ENCODE measurements at places on chromosomes 16 and 17. TPM values are rescaled to one million over a fixed set of nuclear protein-coding genes. Genes with fewer than 3 reads are reported as not detected.
A peak's percentile ranks its signal among the peaks of the same experiment; 100 is the strongest.

- DNase-seq, result no peak
Measured at GRCh38 chr16:27779641-27780164, 229.8 kb downstream of the KATNIP start.

GRCh38 chr16:83728492-83728891 lies 79.3 kb upstream of the HSBP1 start:
- no peak for DNase-seq

DNA sequence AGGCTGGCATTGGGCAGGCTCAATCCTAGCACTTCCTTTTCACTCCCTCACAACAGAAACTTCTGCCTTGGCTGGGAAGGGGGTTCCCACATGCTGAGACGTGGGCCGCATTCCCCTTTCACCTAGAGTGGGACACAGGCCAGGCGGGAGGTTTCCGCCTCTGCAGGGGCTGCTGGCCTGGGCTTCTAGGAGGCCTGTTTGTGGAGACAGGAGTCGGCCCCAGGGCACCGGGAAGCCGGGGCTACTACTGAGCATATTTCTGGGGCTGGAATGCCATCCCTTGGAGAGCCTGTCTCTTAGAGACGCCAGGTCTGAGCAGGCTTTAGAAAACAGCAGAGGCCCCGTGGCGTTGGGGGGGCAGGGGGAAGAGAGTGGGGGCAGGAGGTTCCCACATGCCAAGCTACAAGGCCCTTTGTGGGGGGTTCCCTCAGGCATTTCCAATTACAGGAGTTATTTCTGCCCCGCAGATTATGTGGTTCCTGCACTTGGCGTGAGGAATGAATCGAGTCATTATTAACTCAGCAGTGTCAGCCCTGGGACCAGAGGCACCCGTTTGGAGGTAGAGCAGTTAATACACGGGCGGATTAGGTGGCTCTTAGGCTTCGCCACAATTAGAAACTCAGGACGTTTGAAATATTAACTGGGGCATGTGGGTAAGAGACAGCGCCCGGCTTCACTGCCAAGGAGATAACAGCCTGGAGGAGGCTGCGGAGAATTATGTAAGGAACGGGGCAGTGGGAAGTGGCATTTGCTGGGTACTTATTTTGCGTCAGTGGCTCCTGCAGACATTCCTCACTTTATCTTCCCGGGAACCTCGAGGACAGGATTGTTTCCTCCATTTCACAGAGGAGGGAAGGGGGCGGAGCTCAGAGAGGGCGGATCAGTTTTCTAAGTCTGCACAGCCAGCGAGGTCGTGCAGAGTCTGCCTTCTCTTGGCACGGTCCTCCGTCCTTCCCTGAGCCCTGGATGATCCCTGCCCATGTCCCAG lies 162.5 kb downstream of the MAF start:
- DNase-seq, result no peak

DNA sequence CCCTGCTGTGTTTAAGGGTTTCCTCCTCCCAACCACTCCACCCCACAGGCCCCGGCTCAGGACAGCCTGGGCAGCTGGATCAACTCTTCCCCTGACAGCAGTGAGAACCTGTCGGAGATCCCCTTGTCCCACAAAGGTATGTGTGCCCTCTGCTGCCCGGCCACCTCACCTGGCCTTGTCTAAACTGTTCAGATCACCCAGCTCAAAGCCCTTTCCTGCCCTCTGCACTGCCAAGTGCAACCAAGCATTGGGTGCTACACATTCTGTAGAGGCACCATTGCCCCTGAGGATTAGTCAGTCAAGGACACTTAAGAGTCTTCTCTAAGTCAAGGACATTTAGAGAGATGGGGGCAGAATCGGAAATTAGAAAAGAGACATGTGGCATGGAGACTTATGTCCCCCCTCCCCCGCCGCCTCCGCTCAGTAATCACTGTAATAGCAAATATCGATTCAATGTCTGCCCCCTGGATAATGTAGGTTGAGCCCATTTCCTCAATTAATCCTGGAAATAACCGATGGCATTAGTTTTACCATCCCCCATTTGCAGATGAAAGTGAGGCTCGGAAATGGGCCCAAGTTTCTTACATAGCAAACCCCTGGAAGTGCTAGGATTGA lies 8.1 kb downstream of the BTBD17 start:
- no peak for DNase-seq

DNA sequence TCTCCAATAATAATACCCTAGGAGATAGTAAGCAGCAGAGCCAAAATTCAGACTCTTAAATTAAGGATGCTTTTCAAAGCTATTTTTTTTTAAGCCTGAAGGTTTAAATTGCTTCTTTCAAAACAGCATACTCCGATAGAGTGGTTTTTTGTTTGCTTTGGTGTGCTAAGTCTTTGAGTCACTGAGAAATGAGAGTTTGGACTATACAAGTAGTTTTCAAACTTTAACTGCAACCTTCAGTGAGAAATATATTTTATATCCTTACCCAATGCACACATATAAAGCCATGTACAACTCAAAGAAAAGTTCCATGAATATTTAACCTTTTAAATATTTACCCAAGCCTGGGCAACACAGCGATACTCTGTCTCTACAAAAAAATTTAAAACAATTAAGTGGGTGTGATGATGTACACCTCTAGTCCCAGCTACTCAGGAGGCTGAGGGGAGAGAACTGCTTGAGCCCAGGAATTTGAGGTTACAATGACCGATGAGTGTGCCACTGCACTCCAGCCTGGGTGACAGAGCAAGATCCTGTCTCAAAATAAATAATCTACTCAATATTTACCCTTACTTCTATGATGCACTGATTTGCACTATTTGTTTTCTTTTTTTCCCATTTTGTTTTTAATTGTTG lies 19.2 kb downstream of the DCUN1D3 start:
- DNase-seq, result no peak

SLFN14 gene
- total RNA-seq, result not detected

- DNase-seq, result no peak
Measured at GRCh38 chr16:55655897-55656681, at the start of gene SLC6A2. Gene SLC6A2, plus strand, starts transcription at chr16:55655988. Its CDS starts 707 bp downstream, at chr16:55656695.

DNA sequence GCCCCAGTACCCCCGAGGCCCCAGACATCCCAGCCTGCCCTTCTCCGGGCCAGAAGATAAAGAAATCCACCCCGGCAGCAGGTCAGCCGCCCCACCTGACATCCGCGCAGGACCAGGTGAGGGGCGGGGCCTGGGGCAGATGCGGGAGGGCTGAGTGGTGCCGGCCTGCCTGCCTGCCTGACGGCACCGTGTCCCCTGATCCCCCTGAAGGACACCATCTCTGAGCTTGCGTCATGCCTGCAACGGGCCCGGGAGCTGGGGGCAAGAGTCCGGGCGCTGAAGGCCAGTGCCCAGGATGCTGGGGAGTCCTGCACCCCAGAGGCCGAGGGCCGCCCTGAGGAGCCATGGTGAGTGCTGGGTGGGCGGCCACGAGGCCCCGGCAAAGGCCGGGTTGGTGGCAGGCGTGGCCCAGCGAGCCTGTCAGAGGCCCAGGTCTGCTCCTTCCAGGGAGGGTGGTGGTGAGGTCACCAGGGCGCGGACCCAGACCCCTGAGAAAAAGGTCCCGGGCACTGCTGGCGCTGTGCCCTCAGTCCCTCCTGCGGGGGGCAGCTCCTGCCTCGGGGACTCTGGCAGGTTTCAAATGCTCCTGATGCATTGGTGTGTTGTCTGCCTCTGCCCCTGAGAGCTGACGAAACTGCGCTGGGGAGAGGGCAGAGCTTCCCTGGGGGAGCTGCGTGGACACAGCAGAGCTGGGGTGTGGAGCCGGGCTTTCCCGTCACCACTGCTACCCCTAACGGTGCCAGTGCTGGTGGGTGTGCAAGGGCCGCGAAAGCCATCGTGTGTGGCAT lies 1.2 kb downstream of the CDT1 start:
- no peak for DNase-seq

CNGB1 gene
- total RNA-seq, result not detected

GRCh38 chr17:43814714-43815113 lies 18.2 kb downstream of the MPP3 start:
- DNase-seq, result peak; percentile 84

GRCh38 chr17:43456661-43457361 lies 27.0 kb upstream of the DHX8 start:
- DNase-seq, result peak; percentile 96

- DNase-seq, result no peak
Measured at GRCh38 chr17:77128896-77129567, 11.7 kb upstream of the SEC14L1 start.

SCARF1 gene
- not detected for total RNA-seq

GRCh38 chr17:81436294-81436849 lies 41.1 kb downstream of the BAHCC1 start:
- peak; percentile 45 for DNase-seq

IRX6 gene
- not detected for total RNA-seq

CCL14 gene
- total RNA-seq, result not detected

GRCh38 chr17:56821847-56822534 lies 11.7 kb downstream of the C17orf67 start:
- DNase-seq, result no peak

SLC2A4 gene
- total RNA-seq, result 0.11 TPM

- no peak for DNase-seq
Measured at GRCh38 chr16:79264237-79265109, 336.1 kb downstream of the MAF start.

DNA sequence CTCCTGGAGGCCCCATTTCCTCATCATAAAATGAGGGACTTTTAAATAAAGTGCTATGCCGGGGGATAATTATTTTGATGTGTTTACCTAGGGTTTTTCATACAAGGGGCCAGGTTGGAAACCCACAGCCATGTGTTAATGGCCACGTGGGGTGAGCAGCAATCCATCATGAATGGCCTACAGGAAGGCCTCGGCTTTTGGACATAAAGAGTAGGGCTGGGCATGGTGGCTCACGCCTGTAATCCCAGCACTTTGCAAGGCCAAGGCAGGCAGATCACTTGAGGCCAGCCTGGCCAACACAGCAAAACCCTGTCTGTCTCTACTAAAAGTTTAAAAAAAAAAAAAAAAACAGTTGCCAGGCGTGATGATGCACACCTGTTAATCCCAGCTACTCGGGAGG lies 40.3 kb downstream of the MEAK7 start:
- no peak for DNase-seq

ACSM2A gene
- total RNA-seq, result not detected

- no peak for DNase-seq
Measured at GRCh38 chr17:72565006-72565405, 444.2 kb downstream of the SOX9 start.

TBC1D3L gene
- total RNA-seq, result 9.7 TPM

DNA sequence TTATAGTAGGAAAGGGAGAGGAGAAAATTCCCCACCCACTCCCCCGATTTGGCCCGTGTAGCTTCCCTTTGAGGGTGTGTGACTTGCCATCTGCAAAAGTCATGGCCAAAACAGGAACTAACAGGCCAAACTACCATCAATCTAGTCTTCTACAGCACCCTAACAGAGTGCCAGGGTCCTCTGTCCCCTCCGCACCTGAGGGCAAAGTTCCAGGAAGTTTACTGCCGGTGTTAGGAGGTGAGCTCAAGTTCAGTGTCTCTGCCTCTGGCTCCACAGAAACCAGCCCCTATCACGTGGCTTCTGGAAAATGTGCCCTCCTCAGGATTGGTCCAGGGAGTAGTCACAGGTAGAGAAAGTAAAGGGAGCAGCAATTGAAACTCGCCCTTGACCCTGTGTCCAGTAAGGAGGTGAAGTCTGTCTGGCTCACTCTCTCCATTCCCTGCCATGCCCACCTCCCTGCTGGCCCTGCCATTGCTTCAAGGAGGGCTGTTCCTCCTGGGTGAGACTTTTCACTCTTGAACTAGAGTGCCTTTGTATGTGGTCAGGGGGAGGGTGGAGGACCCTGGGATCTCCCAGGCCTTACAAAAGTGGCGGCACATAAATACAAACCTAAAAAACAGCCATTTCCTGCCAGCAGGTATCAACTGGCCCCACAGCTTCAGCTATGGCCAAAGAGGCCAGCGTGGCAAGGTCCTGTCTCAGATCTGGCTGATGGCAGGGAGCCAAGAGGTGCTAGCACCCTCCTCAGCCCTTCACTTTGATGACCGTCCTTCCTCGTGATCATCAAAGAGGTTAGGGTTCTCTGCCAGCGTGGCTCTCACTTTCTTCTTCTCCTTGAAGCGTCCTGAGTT lies 5.3 kb downstream of the PRR15L start:
- no peak for DNase-seq

DNA sequence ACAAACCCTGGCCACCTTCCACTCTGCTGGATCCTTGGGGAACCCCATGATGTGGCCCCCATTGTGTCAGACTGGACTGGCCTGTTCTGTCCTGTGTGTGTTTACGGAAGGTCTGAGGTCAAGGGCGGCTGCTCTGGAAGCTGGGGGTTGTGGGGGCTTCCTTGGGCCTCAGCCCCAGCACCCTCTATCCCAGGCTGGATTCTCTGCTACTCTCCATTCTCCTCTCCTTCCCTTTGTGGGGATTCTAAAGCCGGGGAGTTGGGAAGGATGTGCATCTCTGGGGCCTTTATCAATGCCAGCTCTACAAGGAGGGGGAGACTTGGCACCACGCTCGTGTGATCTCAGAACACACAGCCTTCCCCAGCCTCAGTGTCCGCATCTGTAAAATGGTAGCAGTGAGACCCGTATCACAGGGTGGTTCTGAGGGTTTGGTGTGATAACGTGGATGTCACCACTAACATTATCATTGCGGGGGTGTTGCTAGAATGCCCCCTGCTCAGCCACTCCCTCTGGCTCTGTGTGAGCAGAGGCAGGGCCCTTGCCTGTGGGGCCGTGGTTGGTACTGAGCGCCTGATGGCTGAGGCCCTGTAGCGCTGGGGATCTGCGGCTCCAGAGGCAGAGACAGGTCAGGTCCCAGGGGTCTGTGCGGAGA lies 18.1 kb downstream of the ADGRG1 start:
- no peak for DNase-seq

SPATA32 gene
- 0.11 TPM for total RNA-seq

ARHGDIG gene
- total RNA-seq, result not detected

DNA sequence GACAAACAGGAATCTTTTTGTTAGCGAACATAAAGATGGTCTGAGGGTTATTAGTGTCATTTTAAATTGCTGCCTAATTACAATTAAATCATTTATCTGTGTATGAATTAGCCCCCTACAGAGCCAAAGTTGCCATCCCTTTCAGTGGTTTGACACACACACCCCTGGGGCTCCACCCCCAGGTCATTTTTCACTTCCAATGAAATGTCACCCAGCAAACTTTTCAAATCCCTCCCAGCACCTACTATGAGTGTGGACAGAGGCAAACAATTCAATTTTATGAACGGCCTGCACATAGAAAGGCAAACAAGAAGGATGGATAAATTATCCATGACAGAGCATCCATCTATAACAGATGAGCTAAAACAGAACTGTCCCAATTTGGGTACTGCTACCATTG lies 2.4 kb downstream of the MYH10 start:
- no peak for DNase-seq

GRCh38 chr16:2854700-2855309 lies 3.2 kb downstream of the PRSS22 start:
- no peak for DNase-seq

Measured in LHCN-M2 (cell line).